Activated naive CD8-positive, alpha-beta T cell treated with anti-CD3 and anti-CD28 coated beads, Interleukin-2, amount 50 U/mL, for 24 hours (primary cell): ENCODE measurements at places on chromosomes 16 and 17.

- peaks cover 10% of the 10 kb centered on the region for H3K27me3 ChIP-seq
- no peaks in the 10 kb centered on the region for H3K36me3 ChIP-seq
- H3K4me1 ChIP-seq: peaks cover 2% of the 10 kb centered on the region
- no peak overlapping the region for H3K27ac ChIP-seq
- H3K4me3 ChIP-seq: no peak overlapping the region
- no peak for DNase-seq
Observed at GRCh38 chr17:32870027-32870670, 6.8 kb downstream of the MYO1D start.

- H3K36me3 ChIP-seq: peaks cover 10% of the 10 kb centered on the region
- peaks cover 21% of the 10 kb centered on the region for H3K4me1 ChIP-seq
- H3K27ac ChIP-seq: no peak overlapping the region
- DNase-seq: no peak
Observed at GRCh38 chr17:81015136-81015535, 19.8 kb upstream of the BAIAP2 start.

DNA sequence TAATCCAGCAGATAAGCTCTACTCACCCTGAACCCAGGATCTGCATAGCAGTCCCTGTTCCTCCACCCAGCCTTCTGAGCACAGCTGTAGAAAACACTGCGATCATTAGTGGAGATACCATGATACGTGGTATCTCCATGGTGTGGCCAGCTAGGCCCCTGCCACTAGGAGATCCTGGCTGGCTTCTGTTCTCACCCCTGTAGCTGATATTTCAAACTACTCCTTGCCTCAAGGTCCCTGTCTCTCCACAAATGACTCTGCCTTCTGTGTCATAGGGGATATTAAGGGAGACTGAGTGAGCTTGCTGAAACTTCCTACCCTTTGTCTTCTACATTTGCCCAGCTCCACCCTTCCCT, 44.3 kb downstream of the ERN1 start:
- no peaks in the 10 kb centered on the region for H3K27me3 ChIP-seq
- H3K4me1 ChIP-seq: peaks cover 26% of the 10 kb centered on the region
- DNase-seq: no peak
- no peak overlapping the region for H3K4me3 ChIP-seq
- no peak overlapping the region for H3K27ac ChIP-seq

- H3K27me3 ChIP-seq: peaks cover 26% of the 10 kb centered on the region
- no peak overlapping the region for H3K4me3 ChIP-seq
- no peaks in the 10 kb centered on the region for H3K36me3 ChIP-seq
- H3K4me1 ChIP-seq: no peaks in the 10 kb centered on the region
- H3K27ac ChIP-seq: no peak overlapping the region
Observed at GRCh38 chr16:86334079-86334635, 176.2 kb upstream of the FOXF1 start.

- no peak for DNase-seq
- H3K4me1 ChIP-seq: no peaks in the 10 kb centered on the region
- peaks cover 71% of the 10 kb centered on the region for H3K36me3 ChIP-seq
- H3K27me3 ChIP-seq: no peaks in the 10 kb centered on the region
- no peak overlapping the region for H3K27ac ChIP-seq
Observed at GRCh38 chr16:14576069-14576468, 54.0 kb downstream of the PARN start.

- peaks cover 5% of the 10 kb centered on the region for H3K27me3 ChIP-seq
- no peak overlapping the region for H3K27ac ChIP-seq
- H3K4me1 ChIP-seq: no peaks in the 10 kb centered on the region
- no peak overlapping the region for H3K4me3 ChIP-seq
- no peak for DNase-seq
- no peaks in the 10 kb centered on the region for H3K36me3 ChIP-seq
Observed at GRCh38 chr17:20825539-20825938, 217.3 kb downstream of the USP22 start.

- H3K36me3 ChIP-seq: no peaks in the 10 kb centered on the region
- no peaks in the 10 kb centered on the region for H3K27me3 ChIP-seq
- H3K4me3 ChIP-seq: no peak overlapping the region
Observed at GRCh38 chr16:25546791-25547190, 145.0 kb upstream of the HS3ST4 start.

- DNase-seq: no peak
- H3K36me3 ChIP-seq: peaks cover 10% of the 10 kb centered on the region
- H3K27ac ChIP-seq: no peak overlapping the region
- H3K27me3 ChIP-seq: no peaks in the 10 kb centered on the region
Observed at GRCh38 chr16:56737539-56737938, 7.6 kb downstream of the NUP93 start.

- H3K4me3 ChIP-seq: no peak overlapping the region
- H3K36me3 ChIP-seq: peaks cover 34% of the 10 kb centered on the region
- H3K4me1 ChIP-seq: peaks cover 87% of the 10 kb centered on the region
Observed at GRCh38 chr16:15492091-15492740, 57.8 kb downstream of the BMERB1 start.

- H3K4me1 ChIP-seq: peaks cover 10% of the 10 kb centered on the region
- no peak overlapping the region for H3K4me3 ChIP-seq
- no peak for DNase-seq
- H3K27me3 ChIP-seq: no peaks in the 10 kb centered on the region
Observed at GRCh38 chr16:53848277-53848942, 144.5 kb downstream of the FTO start.

DNA sequence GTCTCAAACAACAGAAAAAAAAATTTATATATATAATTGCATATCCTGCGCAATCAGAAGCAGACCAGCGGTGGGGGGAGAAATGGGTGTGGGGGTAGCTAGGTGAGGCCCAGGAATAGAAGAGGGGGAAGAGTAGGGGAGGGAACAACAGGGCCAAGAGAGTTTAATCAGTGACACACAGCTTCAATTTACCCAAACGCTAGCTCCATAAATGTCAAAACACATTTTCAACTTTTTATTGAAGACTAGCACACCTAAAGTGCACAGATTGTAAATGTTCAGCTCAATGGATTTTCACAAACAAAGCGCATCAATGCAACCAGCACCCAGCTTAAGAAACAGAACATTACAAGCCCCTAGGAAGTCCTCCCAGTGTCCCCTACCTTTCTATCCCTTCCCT, 24.8 kb upstream of the NAGS start:
- no peaks in the 10 kb centered on the region for H3K36me3 ChIP-seq
- H3K27ac ChIP-seq: no peak overlapping the region
- no peak overlapping the region for H3K4me3 ChIP-seq

- DNase-seq: no peak
- no peaks in the 10 kb centered on the region for H3K36me3 ChIP-seq
- H3K4me3 ChIP-seq: no peak overlapping the region
- H3K27me3 ChIP-seq: no peaks in the 10 kb centered on the region
- H3K27ac ChIP-seq: no peak overlapping the region
Observed at GRCh38 chr17:79974566-79975497, 60.8 kb downstream of the TBC1D16 start.

DNA sequence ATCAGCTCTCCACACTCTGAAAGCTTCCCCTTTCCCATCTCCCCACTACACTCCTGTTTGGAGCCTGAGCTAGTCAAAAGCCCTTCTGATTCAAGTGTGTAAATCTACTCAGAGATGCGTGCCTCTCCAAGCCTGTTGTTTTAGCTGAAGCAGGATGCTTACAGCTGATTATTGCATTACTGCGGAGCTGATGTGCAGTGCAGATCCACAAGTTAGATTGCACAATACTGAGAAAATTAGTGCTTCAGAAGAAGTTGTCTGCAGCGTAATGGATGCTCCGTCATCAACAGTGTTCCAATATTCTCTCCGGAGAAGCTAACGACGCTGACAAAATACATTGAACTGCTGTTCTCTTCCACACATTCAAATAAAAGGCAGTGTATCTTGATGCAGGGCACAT, 44.8 kb upstream of the NLRP1 start:
- no peaks in the 10 kb centered on the region for H3K4me1 ChIP-seq
- no peak for DNase-seq
- H3K4me3 ChIP-seq: no peak overlapping the region

- no peak for DNase-seq
- peaks cover 37% of the 10 kb centered on the region for H3K36me3 ChIP-seq
- no peak overlapping the region for H3K4me3 ChIP-seq
Observed at GRCh38 chr17:72886622-72887021, 205.9 kb downstream of the SLC39A11 start.

DNA sequence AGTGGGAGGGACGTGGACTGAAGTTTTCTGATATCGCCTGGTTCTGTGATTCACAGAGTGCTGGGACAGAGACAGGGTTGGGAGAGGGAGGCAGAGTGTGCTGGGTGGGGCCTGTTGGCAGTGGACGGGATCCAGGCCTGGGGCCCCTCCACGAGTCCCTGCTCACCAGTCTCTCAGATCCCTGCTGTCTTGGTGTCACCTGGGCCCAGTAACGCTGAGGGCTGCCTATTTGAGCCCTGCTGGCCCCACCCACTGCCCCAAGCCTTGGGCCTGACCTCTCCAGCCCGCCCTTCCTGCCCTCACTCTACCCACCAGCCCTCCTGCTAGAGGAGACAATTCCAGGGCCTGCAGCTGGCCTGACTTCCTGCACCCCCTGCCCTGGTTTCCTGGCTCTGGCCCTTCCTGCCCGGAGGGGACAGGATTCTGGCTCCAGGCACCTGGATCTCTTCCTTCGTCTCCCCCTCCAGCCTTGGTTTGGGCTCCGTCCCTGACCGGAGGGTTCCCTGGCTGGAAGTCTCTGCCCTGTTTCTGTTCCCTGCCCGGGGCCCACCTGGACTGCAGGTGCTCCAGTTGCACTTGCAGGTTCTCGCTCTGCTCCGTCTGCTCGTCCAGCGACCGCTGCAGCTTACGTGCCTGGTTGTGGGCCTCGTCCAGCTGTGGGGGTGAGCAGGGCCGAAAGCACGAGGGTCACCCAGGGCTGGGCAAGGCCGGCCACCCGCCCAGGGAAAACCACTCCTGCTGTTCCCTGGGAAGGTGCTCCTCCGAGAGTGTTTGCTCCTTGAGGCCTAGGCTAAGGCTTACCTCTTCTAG, 21.4 kb downstream of the CCDC102A start:
- DNase-seq: no peak
- H3K4me1 ChIP-seq: no peaks in the 10 kb centered on the region
- H3K27me3 ChIP-seq: no peaks in the 10 kb centered on the region
- no peak overlapping the region for H3K27ac ChIP-seq

DNA sequence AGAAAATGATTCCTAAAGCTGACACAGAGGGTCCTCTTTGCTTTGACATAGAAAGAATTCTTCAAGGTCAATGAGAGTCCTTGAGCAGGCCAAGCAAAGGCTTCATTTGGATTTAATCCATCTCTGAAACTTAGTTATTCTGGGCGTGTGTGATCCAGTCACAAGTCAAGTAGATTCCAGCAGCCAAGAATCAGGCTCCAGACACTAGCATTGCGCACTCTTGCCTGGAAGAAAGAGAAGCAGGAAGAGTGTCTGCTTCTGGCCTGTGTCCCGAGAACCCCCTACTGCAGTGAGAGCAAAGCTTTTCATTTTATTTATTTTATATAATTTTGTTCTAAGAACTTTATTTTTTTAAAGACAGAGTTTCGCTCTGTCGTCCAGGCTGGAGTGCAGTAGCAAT, 88.2 kb upstream of the CACNG5 start:
- no peak overlapping the region for H3K4me3 ChIP-seq
- H3K27ac ChIP-seq: no peak overlapping the region
- peaks cover 2% of the 10 kb centered on the region for H3K4me1 ChIP-seq
- DNase-seq: no peak
- H3K27me3 ChIP-seq: no peaks in the 10 kb centered on the region
- H3K36me3 ChIP-seq: peaks cover 45% of the 10 kb centered on the region

GRCh38 chr17:34579017-34579946, at the start of gene TMEM132E:
Gene TMEM132E (plus strand): TSS chr17:34579582. CDS start chr17:34581077, 1,495 bp downstream.
- H3K36me3 ChIP-seq: no peaks in the 10 kb centered on the region
- peak; percentile 23 for DNase-seq
- no peak within 1 kb of the TSS for H3K27ac ChIP-seq
- peak within 1 kb of the TSS; percentile 64 for H3K4me3 ChIP-seq

- no peak overlapping the region for H3K27ac ChIP-seq
- peak overlapping the region; percentile 66 for H3K4me3 ChIP-seq
- no peaks in the 10 kb centered on the region for H3K36me3 ChIP-seq
- peak; percentile 50 for DNase-seq
Observed at GRCh38 chr17:14297161-14297851, 3.6 kb upstream of the HS3ST3B1 start.

DNA sequence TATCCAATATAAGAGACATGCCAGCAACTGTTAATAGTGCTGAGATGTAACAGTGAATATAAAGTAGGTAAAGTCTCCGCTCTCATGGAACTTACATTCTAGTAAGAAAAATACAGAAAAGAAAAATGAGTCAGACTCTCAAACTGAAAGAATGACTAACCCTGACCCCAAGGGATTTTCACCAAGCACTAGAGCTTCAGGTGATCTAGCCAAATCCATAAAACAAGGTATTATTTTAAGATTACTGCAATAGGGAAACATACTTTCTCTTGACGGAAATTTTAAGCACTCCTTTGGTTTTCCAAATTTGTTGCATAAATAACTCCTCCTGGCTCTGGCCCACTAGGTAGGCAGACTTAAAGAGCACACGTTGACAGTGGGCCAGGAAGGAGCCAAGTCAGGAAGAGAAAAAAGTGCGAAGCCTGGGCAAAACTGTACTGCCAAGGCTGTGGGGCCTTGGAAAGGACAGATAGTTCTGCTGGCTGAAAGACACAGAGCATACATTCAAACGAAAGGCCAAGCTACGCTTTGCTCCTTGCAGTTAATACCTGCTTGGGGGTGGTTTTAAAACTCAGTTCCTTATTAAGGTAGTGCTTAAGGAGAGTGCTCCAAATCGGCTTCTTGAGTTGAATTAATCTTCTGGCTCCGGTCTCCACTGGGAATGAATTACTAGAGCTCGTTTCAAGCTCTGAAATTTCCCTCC, 1.4 kb downstream of the GOT2 start:
- H3K27ac ChIP-seq: peak overlapping the region; percentile 90
- no peak for DNase-seq
- peak overlapping the region; percentile 100 for H3K4me3 ChIP-seq
- H3K36me3 ChIP-seq: peaks cover 28% of the 10 kb centered on the region

DNA sequence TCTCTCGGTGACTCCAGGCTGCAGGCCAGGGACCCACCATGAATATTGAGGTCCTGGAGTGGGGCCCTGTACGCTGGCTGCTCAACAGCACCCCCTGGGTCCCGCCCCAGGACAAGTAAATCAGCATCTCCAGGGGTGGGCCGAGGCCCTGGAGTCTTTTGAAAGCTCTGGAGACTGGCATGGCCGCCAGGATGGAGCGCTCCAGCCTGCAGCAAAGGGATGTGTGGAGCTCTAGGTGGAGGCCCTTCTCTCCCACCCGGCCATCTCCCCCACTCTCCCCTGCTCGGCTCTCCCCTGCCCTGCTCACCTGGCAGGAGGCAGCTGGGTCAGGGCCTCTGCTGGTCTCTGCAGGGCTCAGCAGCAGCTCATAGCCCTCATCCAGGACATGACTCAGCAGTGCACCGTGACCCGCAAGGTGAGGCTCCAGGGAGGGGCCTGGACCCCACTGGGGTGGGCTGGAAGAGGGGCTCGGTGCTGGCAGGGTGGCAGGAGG, 16.6 kb downstream of the SGSH start:
- no peak for DNase-seq
- no peaks in the 10 kb centered on the region for H3K4me1 ChIP-seq
- no peak overlapping the region for H3K4me3 ChIP-seq
- H3K27ac ChIP-seq: no peak overlapping the region
- no peaks in the 10 kb centered on the region for H3K36me3 ChIP-seq
